ENCODE measurements at places on chromosomes 11 and 22.

DNA sequence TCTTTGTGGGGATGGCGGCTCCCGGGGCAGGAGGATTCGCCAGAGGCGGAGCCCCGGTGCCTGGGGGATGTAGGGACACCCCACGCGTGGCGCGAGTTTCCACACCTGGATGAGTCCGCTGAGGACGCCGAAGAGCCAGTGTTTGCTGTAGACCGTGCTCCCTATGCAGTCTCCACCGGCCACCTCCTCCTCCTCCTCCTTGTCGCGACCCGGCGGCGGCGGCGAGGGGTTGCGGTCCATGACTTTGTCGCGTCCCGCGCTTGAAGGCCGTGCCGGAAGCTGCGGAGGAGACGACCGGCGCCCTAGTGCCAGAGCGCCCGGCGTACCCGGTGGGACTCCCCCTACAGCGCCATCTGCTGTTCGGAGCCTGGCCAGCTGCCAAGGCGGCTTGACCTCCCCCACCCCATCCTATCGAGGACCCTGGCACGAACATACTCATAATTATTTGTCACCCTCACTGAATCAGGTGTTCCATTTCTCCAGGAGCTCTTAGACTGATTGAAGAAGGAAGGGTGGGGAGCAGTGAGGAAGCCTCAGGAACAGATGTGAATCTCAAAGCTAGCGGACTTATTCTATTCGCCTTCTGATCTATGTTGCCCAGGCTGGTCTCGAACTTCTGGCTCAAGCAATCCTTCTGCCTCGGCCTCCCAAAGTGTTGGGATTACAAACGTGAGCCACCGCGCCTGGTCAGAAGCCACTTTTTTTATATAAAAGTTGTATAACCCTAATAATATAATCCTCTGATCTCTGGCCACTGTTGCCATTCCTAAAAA, at the start of gene SAAL1:
Gene SAAL1, minus strand, starts transcription at position 281 of the 773 bp plus-strand sequence. Its CDS starts 41 bp downstream, at position 240.
- DNase-seq = peak; percentile 87

DNA sequence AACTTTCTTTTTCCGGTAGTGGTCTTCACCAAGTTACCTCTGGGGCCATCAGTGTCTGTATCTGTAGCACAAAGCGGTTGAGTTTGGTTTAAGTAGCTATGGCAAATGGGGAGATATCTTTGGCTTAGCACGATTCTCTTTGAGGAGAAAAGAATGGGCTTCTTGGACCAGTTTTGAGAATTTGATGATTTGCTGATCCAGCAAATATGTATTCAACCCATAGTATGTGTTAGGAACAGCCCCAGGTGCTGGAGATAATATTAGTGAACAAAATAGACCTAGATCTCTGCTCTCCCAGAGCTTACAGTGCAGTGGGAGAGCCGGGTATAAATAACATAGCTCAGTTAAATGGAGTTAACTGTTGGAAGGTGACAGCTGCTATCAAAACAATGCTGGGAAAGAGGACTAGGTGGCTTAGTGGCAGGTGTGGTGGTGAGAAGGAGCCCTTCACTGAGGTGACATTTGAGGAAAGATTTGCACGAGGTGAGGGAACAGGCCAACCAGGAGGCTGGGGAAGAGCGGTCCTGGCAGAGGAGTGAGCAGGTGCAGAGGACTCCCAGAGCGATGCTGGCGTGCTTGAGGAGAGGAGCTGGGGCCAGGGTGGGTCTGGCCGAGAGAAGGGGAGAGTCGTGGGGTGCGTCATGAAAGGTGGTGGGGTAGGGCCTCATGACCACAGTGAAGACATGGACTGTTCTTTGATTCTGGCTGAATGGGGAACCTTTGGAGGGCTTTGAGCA, 5.0 kb downstream of the TBC1D22A start:
- no peak for DNase-seq

GRCh38 chr11:14617241-14618027, 26.2 kb upstream of the PDE3B start:
- DNase-seq = no peak

- no peak for DNase-seq
These were observed 21.0 kb upstream of the OR6X1 start for GRCh38 chr11:123775289-123775688.

- no peak for DNase-seq
These were observed 13.6 kb downstream of the PARVB start for GRCh38 chr22:44037519-44038375.

DNA sequence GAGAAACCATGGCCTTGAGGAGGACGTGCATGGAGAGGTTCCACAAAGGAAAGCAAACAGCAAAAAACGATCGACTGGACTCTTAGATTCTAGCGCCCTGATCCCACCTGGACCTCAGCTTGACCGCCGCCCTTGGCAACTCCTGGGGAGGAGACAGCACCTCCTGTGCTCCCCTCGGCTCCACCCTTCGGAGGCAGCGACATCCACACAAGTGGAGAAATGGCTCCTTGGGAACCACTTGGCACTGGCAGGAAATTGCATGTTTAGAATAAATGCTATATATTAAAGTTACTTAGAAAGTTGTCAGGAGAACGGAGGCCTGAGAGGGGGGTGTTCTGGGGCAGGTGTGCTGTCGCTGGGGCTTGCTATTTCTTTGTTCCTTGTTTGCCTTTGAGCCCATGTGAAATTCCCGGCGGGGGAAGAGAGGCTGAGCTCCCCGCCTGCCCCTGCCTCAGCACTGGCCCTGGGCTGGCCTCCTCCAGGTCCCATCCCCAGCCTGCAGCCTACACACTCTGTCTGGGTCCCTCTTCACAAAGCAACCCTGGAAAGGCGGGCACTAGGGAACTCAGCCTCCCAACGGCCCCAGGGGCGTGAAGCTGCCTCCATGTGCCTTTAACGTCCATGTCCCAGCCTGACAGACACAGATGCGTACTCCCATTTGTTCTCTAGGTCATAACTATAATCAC, 395.3 kb downstream of the BRD1 start:
- no peak for DNase-seq

DNA sequence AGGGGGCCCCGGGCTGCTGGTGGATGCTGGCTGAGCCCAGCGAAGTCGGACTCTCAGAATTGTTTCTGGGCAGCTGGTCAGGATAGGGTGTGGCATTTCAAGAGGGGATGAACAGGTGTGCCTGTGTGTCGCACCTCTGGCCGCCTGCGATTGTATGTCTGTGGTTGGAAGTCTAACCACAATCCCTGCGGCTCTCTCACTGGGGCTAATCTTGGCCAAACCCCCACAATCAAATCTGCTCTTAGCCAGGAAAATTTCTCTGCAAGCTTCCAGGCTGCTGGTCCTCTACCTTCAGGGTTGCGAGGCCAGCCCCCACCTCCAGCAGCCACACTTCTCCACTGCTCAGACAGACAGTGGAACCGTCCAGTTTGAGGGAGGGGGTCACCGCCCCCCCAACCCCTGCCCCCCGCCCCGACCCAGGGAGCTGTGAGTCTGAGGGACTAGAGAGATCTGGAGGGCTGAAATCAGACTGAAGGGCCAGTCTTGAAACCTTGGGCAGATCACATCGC, 953 bp downstream of the ATG16L2 start:
- no peak for DNase-seq

- DNase-seq = no peak
These were observed 92.5 kb downstream of the TMPRSS5 start for GRCh38 chr11:113613619-113614018.
